ENCODE measurements at places on chromosomes 6 and 20.

DNA sequence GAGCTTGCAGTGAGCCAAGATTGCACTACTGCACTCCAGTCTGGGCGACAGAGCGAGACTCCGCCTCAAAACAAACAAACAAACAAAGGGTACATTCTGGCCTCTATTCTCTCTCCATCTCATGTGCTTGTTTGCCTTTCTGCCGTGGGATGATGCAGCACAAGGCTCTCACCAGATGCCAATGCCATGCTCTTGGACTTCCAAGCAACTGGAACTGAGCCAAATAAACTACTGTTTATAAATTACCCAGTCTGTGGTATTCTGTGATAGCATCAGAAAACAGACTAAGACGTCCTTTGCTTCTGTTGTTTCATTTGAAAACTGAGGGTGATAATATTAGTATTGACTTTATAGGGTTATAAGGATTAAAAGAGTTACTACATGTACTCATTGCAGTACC is 3.6 kb upstream of the BRD2 start:
- DNase-seq: no peak

GRCh38 chr20:62303340-62304226 is 786 bp downstream of the ADRM1 start:
- DNase-seq: no peak

- DNase-seq: no peak
These were observed 33.2 kb downstream of the HLA-DRA start for GRCh38 chr6:32472781-32473375.

- DNase-seq: no peak
These were observed 342.3 kb downstream of the CDKAL1 start for GRCh38 chr6:20876561-20876960.
